GM23248 (cell line): ENCODE measurements at places on chromosomes 2 and 18.

GRCh38 chr2:85134255-85134895 lies 1.2 kb downstream of the TCF7L1 start:
- DNase-seq, result peak; percentile 68

GRCh38 chr18:22640281-22640842 lies 222.6 kb upstream of the CTAGE1 start:
- DNase-seq, result peak; percentile 39

- DNase-seq, result peak; percentile 83
Observed at GRCh38 chr2:200703127-200703925, 108.4 kb upstream of the BZW1 start.

- no peak for DNase-seq
Observed at GRCh38 chr2:9483107-9483506, 8.8 kb downstream of the IAH1 start.

DNA sequence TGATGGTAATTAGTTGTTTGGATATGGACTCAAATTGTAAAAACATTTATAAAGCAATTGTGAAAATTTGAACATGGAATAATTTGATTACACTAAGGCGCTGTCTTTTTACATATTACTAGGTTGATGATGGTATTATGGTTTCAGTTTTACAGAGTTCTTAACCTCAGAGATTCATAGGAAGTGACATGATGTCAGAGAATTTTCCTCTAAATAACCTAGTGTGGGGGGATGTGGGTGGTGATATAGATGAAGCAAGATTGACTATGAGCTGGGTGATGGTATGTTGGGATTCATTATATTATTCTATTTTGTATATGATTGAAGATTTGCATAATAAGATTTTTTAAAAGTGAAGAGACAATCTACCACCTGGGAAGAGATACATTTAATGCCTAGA lies 45.9 kb upstream of the ATP5MC3 start:
- no peak for DNase-seq

GRCh38 chr2:196489371-196489770 lies 150.1 kb upstream of the CCDC150 start:
- DNase-seq, result no peak

DNA sequence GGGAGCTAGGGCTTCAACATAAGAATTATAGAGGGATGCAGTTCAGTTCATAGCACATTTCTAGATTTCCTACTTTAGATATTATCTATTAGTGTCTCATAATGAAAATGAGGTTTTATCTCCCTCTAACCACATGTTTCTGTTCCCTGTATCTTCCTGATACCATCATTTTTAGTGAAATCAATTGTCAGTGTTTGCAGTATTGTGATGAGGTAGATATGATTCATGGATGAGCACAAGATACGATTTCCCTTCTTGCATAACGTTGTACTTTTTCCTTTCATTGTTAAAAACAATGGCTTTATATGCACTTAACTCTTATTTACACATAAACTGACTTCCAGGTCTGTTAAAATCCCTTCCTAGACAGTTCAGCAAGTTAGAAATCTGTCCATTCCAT lies 211.4 kb downstream of the ZBTB7C start:
- peak; percentile 10 for DNase-seq

DNA sequence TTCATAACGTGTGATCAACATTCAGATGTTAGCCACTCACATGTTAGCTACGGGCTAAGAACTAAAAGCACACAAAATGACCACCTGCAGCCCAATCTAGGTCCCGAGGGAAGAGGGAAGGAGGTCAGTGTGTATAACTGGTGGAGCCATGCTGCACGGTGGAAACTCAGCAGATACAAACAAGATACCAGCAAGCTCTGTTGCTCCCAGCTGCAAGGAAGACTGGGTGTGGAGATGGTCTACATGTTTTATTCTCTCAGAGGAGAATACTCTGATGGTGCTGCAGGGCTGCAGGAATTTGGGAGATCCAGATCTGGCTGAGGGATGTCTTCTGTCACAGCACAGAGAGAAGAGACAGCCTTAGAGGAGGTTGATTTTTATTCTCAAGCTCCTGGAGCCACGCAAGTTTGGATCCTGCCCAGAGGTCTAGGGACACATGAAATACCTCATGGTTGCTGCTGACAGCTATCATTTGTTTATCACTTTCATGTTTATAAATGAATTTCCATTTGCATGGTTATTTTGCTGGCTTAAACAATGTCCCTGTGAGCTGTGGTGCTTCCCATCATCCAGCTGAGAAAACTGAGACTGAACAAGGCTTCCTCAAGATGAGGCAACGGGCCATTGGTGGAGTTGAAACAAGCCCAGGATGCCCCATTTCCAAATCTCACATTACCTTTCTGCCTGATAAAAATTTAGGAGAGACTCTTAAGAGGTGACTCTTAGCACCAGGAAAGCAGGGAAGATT lies 30.9 kb downstream of the RNF144A start:
- no peak for DNase-seq

GRCh38 chr2:21535826-21536225 lies 412.1 kb downstream of the TDRD15 start:
- DNase-seq, result no peak

- DNase-seq, result no peak
Observed at GRCh38 chr2:43155851-43156411, 70.5 kb downstream of the ZFP36L2 start.

DNA sequence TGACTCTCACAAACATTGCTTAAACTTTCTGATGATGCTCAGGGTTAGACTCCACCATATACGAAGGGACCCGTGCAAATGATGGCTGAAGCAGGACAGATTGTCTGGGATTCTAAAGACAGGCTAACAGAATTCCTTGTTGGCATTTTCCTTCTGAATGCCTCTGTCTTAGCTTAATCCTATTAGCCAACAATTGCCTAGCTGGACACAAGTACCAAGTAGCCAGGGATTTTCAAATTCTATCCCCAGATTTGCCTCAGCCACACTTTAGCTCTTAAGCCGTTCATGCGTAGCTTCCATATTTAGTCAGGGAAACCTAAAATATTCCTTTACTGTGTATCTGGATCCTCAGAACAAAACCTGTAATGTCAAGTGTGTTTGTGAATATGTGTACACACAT lies 40.0 kb downstream of the COL4A3 start:
- DNase-seq, result no peak

DNA sequence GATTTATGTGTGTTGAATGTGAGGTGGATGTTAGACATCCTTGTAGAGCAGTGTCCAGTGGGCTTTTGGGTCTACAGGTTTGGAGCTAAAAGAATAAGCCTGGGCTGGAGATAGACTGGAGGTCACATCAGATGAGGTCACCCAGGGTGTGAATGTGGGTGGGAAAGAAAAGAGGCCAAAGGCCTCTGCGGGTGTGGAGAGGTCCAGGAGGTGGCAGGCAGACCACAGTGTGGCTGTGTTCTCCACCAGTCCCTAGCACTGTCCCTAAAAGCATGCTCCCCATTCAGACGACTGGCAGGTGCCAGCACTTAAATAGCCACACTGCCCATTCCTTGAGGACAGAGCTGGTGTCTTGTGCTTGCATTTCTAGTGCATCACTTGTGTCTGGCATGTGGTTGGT lies 4.1 kb downstream of the ATG4B start:
- no peak for DNase-seq

- DNase-seq, result no peak
Observed at GRCh38 chr18:52163478-52163877, 176.5 kb upstream of the DCC start.
